MG63 (cell line): ENCODE measurements at places on chromosomes 3 and 15. TPM values are rescaled to one million over a fixed set of nuclear protein-coding genes. Genes with fewer than 3 reads are reported as not detected.
A peak's percentile ranks its signal among the peaks of the same experiment; 100 is the strongest.

Gene FXR1
- total RNA-seq: 145 and 234 TPM in 2 replicates

DNA sequence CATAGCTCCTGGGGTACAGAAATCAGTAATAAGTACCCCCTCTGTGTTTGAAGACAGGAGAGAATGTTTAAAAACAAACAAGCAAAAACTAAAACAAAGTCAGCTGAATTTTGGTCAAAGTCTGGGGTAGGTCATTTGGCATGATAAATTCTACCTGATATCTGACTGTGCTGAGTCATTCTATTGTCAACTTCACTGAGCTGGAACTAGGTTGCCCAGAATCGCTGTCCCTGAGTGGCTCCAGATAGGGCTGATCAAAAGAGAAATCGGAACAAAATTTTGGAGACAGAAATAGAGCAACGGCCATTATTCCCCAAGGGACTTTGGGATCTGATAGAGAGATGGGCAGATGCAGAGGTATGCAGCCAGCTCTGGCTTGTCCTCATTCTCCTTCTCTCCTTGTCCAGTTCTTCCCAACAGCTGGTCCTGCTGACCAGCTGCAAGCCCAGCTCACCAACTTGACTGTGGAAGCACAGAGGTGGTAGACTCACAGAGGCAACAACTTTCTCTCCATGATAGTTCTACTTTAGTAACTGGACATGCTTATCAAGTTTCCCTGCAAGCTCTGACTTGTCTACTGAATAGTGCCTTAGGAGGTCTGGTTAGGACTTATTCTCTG is 57.3 kb upstream of the MYRIP start:
- no peak for DNase-seq

GRCh38 chr15:85354461-85354860 is 25.9 kb upstream of the AKAP13 start:
- peak; percentile 82 for DNase-seq

Gene GOLGA8H
- 0.13 TPM in 1 of 2 replicates, not detected in the other for total RNA-seq

DNA sequence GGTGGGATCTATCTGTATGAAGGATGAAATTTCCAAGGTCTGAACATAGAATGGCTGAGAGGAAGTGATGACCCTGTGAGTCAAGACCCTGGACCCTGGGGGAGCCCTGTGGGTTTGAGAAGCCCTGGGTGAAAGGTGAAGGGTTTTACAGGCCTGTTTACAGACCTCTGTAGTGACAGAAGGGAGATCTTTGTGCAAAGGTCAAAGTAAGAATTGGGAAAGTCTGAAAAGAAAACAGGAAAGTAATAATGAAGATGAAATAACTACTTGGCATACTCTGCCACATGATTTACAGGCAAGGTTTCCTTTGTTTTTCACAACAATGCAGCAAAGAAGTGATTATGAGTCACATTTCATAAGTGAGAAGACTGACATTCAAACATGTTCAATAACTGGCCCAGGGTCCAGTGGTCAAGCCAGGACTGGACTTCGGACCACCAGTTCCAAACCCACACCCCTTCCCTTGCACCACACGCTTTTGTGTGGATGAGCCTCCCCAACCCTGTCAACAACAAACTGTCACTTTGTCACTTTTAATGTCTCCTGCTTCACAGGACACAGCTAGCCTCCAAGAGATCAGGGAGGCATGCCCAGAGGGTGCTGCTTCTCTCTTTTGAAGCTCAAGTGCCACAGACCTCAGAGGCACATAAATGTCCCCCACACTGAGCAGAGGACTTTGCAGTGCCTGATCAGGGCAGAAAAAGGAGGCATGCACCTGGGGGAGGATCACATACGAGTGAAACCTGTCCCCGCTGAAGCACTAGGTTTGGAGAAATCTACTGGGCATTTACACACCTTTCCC is 21.5 kb downstream of the CD86 start:
- no peak for DNase-seq

DNA sequence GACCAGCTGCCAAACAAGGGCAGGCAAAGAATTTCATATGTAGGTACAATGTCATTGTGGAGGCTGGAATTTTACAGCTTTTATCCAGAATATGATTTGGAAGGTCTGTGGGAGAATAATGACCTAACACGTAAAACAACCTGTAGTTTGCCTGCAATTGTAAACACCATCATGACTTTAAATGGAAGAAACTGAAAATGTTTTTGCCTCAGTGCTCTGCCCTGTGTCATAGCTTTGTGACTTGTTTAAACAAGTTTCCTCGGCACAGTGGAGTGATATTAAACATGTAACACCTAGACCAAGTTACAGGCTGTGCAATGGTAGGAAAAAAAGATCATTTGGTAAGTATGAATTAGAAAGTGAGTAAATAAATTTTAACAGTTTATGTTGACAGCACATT is 171.6 kb upstream of the MBNL1 start:
- no peak for DNase-seq

Gene CMTM7
- total RNA-seq: 1.7 TPM in 1 of 2 replicates, not detected in the other

GRCh38 chr3:43435706-43436105 is 149.4 kb downstream of the SNRK start:
- DNase-seq: no peak

GRCh38 chr15:38254051-38254883 is 1.6 kb downstream of the SPRED1 start:
- peak; percentile 29 for DNase-seq

GRCh38 chr3:156681002-156681401 is 6.6 kb downstream of the TIPARP start:
- DNase-seq: peak; percentile 47

DNA sequence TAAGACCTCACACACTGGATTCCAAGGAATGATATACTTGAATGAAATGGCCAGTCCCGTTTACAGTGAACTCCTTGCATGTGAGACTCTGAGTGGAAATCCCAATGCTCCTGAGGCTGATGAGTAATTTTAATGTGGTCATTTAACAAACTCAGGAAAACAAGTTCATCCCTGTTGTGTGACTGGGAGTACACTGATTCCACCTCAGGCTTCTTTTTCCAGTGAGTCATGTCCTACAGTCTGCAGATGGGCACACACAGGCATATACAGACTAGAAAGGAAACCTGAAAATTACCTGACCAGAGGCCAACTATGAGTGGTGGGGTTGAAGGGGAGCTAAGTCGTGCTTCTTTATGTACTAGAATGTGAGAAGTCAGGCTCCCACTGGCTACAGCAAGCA is 5.8 kb downstream of the SQOR start:
- peak; percentile 70 for DNase-seq

- DNase-seq: no peak
Measured at GRCh38 chr15:66588537-66588936, 22.7 kb upstream of the LCTL start.

DNA sequence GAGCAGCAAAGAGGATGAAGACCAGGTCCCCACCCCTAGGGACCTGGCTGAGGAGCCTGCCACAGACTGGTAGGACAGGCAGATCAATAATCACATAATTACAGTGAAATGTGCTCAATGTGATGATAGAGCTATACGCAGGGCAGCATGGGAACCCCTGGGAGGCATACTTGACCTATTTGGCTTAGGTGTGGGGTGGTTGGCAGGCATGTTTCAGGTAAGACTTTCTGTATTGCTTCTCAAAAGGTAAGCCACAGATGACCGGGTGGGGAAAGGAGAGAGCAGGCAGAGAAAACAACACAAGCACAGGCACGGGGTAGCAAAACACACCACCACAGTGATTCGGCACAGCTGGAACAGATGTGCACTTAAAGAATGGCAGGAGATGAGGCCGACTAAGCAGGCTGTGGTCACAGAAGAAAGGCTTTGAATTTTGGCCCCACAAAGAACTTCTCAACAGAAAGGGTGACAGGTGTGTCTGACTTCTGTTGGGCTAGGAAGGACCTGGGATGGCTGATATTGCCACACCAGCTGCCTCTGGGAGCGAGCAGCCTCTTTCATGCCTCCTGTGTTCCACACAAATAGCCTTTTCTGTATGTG is 64.1 kb downstream of the ABCC5 start:
- DNase-seq: no peak

DNA sequence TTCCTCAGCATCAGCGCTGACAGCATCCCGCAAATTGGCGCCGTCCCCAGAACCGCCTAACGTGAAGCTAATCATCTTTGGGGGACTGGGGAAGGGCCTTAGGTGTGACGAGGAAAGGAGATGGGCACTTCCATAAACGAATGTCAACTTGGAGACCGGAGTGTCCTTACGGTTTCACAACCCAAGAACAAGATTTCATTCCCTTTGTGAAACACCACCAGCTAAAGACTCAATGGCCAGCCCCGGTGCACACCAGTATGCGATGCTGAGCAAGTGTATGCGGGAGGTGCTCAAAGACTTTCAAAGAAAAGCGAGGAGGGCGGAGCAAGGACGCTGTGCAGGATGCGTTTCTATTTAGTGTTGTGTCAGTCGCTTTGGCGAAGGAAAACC is 759 bp upstream of the TTBK2 start:
- DNase-seq: no peak

DNA sequence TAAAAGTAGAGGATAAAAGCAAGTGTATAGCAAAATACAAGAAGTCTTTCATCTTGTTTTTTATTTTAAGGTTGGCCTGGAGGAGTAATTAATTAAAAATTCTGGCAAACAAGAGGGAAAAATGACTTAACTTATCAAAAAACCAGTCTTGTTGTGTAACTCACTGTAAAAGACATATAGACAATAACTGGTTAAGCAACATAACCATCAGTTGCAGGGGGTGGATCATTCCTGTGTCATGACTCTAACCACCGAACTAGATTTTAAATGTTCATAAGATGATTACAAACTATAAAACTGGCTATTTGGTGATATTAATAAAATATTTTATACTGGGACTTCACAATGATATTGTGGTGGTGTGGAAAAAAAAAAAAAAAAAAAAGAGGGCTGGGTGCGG is 130.6 kb downstream of the STAG1 start:
- no peak for DNase-seq

- no peak for DNase-seq
Measured at GRCh38 chr15:26453914-26454313, 319.0 kb downstream of the GABRB3 start.

Gene CP
- not detected in 2 replicates for total RNA-seq

Gene DLEC1
- total RNA-seq: not detected in 2 replicates

GRCh38 chr3:195070336-195070735 is 200.6 kb downstream of the XXYLT1 start:
- no peak for DNase-seq

Gene SENP8
- 0.84 and 1.7 TPM in 2 replicates for total RNA-seq

Gene KLHL40
- not detected in 2 replicates for total RNA-seq

DNA sequence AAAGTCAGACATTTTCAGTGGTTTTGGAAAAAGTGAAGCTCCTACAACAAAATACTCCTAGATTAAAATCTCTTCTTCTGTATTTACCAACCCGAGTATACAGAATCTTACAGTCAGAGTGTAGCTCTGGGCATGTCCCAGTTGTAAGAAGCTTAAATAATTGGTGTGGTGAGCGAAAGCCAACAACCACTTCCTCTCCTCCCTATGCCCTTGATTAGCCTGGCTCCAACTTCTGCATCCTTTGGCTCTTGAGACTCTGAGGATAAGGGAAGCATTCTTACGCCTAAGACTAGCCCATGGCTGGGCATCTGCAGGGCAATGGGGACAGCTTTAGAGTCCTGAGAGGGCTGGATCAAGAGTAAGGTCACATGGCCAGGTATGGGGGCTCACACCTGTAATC is 25.5 kb downstream of the RFT1 start:
- no peak for DNase-seq

GRCh38 chr3:195106418-195106906 is 164.5 kb downstream of the XXYLT1 start:
- DNase-seq: peak; percentile 74

DNA sequence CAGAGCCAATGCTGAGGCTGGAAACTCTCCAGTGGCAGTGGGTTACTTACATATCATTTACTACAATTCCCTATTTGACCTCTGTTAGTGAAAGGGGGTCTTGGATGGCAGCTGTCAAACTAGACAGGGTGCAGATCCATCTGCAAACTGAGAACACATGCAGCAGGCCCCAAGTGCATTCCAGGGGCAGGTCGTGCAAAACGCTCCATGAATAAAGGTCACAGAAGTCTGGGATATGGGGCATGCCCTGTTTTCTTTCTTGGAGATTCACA is 25.0 kb upstream of the RAD18 start:
- DNase-seq: no peak

DNA sequence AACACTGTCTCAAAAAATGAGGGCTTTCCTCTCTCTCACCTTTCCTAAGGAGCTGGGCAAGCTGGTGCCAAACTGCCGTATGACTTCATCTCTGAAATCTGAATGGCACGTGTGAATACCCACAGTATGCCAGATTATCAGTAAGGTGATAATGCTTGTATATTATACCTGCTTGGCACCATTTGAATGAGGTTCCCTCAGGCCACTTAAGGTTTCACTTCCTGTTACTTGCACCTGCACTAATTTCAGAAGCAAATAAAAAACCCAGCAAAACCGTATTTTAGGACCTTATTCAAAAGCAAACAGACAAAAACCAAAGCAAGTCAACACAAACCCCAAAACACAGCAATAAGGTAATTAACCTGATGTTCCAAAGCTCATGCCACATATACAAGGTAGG is 19.7 kb downstream of the FOXP1 start:
- no peak for DNase-seq

Gene IL20RB
- total RNA-seq: 4.5 and 6.4 TPM in 2 replicates

Gene KBTBD8
- 0.53 and 4.9 TPM in 2 replicates for total RNA-seq

DNA sequence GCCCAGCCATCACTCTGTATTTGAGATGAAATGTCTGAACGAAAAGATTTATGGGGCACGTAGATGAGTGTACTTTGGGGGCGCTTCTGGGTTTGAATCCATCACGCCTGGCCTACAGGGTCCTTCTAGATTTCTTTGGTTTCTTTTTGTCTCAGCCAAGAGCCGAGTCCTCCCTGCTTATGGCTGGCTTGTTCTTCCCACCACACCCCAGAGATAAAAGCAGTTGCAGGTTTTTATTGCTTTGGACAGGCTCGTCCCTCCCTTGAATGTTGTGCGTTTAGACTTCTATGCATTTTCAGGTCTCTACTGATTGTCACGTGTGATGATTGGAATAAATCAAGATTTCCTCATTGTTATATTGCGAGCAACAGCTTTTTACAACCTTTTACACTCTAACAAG is 104.8 kb upstream of the CHRNA7 start:
- DNase-seq: no peak

- DNase-seq: peak; percentile 99
Measured at GRCh38 chr15:78872155-78872971, at the start of gene MORF4L1. MORF4L1 (plus strand) TSS chr15:78872890; CDS start chr15:78873018, 128 bp downstream.

Gene PARP16
- 6.3 and 10.2 TPM in 2 replicates for total RNA-seq

Gene EIF4G1
- 378 and 439 TPM in 2 replicates for total RNA-seq

GRCh38 chr3:152156880-152157279 is 111.8 kb upstream of the MBNL1 start:
- no peak for DNase-seq

DNA sequence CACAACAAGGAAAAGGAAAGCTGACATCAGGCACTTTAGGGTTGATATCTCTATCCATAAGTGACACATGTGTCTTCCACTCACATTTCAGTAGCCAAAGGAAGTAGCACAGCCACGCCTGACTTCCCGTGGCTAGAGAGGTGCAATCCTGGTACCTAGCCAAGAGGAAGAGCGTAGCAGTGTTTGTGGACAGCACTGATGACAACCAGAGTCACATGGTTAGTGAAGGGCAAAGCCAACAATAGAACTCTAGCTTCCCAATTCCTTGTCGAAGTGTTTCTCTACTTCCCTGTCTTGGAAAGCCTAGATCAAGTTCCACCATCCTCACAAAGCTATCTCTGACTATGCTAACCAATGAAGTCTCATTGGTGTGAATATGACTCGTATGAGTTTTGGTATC is 189.2 kb downstream of the RSL24D1 start:
- DNase-seq: no peak

Gene CBLB
- total RNA-seq: 2.9 and 14.5 TPM in 2 replicates

GRCh38 chr3:171966533-171967136 is 72.7 kb upstream of the FNDC3B start:
- DNase-seq: peak; percentile 3
